ENCODE measurements at places on chromosomes 7 and 10.
A peak's percentile ranks its signal among the peaks of the same experiment; 100 is the strongest.

DNA sequence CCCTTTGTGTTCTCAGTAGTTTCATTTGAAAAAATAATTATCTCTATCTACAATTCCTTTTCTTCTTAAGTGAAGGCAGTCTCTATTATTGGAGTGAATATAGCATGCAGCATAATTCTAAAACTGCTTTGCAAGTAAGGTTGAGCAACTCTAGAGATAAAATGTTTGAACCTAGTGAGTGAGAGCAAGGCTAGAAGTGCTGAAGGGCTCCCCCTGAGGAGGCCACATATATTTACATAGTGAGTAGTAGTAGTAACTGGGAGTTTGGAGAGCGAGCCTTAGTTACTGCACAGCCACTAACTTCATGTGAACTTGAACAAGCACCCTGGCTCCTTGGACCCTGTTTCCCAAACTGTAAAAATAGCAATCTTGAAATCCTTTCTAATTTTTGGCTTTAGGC lies 141.5 kb upstream of the DKK1 start:
- peak; percentile 60 for DNase-seq

GRCh38 chr10:14333606-14334005 lies 2.9 kb upstream of the FRMD4A start:
- DNase-seq = no peak

DNA sequence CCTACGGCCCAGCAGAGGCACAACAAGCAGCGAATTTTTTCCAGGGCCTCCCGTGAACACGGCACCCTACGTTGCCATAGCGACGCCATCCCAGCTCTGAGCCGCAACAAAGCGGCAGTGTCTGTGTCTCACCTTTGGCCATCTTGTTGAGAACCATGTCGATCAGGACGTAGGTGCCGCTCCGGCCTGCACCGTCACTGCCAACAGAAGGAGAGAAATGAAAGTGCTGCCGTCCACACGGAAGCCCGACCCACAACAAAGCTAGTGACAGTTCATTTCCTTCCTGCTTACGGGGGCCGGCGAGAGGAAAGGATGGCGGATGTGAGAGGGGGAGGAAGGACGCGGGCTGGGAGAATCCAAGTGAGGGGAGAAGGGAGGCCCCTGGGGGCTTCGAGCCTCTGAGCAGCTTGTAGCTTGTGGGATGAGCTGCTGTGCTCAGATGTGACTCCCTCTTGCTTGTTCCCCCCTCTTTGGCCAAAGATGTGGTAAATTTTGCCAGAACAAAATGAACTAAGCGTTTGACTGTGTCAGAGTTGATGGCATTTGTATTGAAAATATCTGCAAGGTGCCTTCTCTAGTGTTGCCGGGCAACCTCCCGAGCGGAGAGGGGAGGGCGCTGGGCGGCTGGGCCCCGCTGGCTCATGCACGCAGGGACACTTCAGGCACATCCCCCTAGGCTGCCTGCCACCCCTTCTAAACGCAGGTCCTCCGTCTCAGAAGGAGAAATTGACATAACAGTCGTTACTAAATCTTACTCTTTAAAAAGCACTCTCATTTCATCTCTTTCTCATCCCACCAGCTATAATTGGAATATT lies 232.2 kb downstream of the DNAJB6 start:
- peak; percentile 52 for DNase-seq

DNA sequence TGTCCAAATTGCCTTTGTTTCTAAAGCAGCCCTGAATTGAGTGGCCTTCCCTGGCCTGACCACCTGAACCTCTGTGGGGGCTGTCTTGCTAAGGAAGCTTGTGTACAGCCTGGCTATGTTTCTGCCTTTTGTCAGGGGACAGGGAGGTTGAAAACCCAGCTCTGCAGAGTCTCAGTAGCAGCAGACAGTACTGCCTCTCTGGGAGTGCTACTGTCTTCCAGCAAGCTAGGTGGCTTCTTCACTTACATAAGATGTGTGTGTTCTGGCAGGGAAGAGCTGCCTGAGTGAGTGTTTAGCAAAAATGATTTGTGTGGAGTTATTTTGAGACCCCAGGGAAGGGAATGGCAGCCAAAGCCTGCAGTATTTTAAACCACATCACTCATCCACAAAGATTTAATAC lies 57.4 kb downstream of the LRRC4 start:
- no peak for DNase-seq

All from cardiac muscle cell (in vitro differentiated cells and primary cell).